ENCODE measurements at places on chromosomes 2 and 18.

- DNase-seq, result no peak
Observed at GRCh38 chr2:191983186-191983585, 136.3 kb upstream of the CAVIN2 start.

DNA sequence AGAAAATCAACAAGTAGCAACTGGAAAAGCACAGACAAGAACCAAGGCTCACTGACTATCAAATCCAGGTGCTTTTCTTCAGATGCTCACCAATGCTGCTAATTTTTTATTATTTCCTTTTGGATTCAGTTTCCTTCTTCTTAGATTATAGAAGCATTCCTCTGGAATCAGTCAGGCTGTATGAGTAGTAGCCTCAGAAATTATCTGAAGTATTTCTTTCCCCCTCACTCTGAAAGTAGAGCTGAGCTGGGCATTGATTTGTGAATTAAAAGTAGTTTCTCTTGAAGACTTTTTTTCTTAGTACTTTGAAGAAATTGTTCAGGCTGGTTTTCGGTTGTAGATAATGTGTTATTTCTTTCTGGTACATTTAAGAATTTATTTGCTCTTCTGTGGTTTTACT lies 273.7 kb downstream of the NOL4 start:
- no peak for DNase-seq

DNA sequence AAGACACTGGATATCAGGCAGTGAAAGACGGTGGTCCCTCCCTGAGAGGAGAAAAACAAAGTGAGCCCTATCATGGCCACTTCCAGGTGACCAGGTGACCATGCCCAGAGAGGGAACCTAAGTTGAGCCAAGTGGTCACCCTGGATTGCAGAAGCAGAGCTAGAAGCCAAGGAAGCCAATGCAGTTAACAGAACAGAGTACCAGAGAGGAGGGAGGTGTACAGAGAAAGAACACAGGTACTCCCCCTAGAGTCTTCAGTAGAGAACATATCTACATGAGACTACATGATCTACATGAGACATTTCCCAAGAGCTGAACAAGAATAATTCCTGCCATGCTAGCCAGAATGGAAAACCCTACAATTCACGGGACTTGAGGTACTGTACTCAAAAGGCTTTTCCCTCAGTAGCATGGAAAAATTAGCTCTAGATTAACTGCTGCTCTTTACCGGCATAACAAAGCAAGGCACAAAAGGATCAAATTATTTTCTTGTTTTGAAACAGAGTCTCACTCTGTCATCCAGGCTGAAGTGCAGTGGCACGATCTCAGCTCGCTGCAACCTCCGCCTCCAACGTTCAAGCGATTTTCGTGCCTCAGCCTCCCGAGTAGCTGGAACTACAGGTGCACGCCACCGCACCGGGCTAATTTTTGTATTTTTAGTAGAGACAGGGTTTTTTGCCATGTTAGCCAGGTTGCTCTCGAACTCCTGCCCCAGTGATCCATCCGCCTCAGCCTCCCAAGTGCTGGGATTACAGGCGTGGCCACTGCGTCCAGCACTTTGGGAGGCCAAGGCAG lies 23.5 kb downstream of the ROCK2 start:
- no peak for DNase-seq

DNA sequence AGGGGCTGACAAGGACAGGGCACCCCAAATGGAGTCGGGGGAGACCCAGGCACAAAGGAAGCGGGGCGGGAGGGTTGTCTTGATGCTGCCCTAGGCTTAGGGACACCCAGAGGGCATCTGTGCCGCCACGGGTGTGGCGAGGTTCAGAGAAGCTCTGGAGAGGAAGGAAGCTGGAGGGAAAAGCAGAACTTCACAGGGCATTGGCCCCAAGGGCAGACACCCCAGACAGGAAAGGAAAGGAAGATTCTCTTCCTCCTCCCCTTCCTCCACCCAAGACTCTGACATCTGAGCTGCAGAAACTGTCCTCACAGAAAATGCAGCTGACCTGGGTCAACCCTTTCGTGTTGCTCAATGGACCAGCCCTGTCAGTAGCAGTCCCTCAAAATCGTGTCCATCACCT lies 25.6 kb downstream of the DNMT3A start:
- no peak for DNase-seq

GRCh38 chr18:4639628-4640310 lies 184.7 kb upstream of the DLGAP1 start:
- no peak for DNase-seq

- DNase-seq, result no peak
Observed at GRCh38 chr2:7691961-7692656, 774.9 kb downstream of the RNF144A start.

DNA sequence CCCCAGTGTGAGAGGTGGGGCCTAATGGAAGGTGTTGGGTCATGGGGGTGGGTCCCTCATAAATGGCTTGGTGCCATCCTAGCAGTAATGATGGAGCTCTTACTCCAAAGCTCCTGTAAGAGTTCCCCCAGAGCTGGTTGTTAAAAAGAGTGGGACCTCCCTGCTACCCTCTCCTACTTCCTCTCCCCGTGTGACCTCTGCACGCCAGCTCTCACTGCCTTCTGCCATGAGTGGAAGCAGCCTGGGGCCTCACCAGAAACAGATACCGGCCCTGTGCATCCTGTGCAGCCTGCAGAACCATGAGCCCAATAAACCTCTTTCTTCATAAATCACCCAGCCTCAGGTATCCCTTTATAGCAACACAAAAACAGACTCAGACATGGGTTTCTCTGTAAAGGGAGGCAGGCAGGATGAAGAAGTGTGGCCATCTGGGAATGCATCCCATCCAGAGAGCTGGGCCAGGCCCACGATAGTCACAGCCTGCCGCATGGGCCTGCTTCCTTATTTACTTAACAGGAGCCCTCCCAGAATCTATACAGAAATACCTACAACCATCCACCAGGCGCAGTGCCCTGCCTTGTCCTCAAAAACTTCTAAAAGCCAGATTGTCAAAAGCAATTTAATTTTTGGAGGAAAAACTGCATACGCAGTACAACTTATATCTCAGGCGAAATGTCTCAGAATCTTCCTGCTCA lies 7.5 kb downstream of the PRLH start:
- DNase-seq, result no peak

DNA sequence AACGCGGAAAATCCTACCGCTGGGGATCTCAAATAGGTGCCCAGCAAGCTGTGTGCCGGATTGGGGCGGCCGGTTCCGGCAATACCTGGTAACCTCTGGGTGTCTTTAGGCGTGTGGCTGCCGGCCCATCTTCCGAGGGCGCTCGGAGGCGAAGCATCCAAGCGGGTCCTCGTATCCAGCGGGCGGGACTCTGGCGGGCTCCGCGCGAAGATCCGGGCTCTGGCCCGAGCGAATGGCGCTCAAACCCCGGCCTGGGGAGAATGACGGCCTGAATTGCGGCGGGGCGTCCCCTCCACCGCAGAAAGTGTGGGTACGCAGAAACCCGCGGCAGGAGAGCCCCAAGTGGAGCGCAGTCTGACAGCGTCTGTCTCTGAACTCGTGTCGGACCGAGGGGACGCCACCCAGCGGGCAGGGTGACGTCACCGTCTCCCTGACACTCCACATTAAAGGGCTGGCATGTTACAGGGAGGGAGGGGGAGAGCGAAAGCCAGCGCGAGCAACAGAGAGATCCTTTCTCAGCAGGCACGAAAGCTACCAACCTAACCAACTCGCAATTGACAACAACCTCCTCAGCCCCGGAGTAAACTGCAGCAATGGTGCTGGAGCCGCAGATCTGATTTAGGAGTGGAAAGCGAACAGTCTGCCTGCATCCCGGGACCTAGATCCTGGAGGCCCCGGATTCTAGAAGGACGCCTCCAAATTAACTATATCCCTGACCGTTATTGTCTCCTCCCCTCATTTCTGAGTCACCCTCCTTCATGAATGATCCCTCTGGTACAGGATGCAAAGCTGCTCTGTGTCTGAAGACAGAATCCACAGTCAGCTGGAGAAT lies at the start of gene SKOR2:
TSS of gene SKOR2 (minus strand) at position 372 of the 832 bp plus-strand sequence. CDS start 2,477 bp downstream, outside the sequence.
- no peak for DNase-seq

DNA sequence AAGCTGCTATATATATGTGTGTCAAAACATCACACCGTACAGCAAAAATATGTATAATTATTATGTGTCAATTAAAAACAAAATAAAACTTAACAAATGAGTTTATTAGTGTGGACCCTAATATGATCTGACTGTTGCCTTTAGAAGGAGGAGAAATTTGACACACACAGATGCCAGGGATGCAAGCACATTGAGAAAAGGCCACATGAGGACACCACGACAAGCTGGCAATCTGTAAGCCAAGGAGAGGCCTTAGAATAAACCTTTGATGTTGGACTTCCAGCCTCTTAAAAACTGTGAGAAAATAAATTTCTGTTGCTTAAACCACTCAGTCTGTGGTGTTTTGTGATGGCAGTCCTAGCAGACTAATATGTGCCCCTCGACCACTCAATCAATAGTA lies 214.7 kb downstream of the KCNS3 start:
- DNase-seq, result no peak

- no peak for DNase-seq
Observed at GRCh38 chr2:240760121-240760520, 59.9 kb downstream of the KIF1A start.

DNA sequence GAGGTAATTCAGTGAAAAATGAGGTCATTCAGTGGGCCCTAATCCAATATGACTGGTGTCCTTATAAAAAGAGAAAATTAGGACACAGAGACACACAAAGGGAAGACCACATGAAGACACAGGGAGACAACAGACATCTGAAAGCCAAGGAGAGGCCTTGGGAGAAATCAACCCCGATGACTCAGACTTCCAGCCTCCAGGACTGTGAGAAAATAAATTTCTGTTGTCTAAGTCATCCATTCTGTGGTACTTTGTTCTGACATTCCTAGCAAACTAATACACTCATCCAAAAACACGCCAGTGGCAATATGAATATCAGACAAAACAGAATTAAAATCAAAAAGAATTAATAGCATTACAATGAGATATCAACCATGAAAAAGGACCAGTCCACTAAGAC lies 303.7 kb downstream of the SS18 start:
- DNase-seq, result no peak

DNA sequence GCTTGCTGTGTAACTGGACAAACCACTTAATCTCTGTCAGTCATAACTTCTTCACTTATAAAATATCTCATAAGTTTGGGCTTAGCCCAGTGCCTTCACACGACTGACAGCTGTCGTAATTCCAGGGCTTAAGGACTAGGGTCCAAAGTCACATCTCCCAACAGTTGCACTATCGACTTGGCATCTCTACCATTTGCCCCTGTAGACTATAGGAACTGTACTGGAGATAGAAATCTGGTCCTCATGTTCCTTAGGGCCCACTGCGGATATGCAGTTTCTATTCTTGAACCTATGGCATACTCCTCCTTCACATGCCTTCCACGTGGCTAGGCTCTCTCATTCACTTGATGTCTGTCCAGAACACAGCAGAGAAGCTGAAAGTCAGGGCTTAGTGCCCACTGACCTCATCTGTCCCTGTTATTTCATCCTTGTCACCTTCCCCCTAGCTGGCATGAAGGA lies 2.7 kb downstream of the ABHD1 start:
- no peak for DNase-seq

- DNase-seq, result no peak
Observed at GRCh38 chr18:56937874-56938430, 208.9 kb upstream of the BOD1L2 start.

GRCh38 chr2:36446294-36446693 lies 90.7 kb downstream of the CRIM1 start:
- no peak for DNase-seq

GRCh38 chr2:49982871-49983270 lies 828.6 kb upstream of the FSHR start:
- no peak for DNase-seq

- DNase-seq, result no peak
Observed at GRCh38 chr2:47002480-47003381, 87.1 kb upstream of the MCFD2 start.

DNA sequence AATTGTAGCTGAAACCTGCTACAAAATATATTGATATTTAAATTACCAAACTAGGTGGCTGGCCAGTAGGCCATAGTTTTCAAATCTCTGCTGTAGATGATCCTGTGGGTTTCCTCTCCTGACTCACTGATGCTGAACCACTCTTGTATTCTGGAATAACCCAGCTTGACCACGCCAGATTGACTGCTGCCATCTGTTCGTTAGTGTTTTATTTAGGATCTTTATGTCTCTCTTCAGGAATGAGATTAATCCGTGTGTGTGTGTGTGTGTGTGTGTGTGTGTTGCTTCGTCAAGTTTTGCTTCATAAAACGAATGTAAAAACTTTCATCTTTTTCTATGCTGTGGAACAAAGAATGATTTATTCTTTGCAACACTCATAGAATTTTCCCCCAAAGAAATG lies 187.1 kb downstream of the DYSF start:
- DNase-seq, result no peak

- peak; percentile 90 for DNase-seq
Observed at GRCh38 chr2:238239863-238240756, at the start of gene HES6. Gene HES6, minus strand, starts transcription at chr2:238240038. Its CDS starts 133 bp downstream, at chr2:238239905.

DNA sequence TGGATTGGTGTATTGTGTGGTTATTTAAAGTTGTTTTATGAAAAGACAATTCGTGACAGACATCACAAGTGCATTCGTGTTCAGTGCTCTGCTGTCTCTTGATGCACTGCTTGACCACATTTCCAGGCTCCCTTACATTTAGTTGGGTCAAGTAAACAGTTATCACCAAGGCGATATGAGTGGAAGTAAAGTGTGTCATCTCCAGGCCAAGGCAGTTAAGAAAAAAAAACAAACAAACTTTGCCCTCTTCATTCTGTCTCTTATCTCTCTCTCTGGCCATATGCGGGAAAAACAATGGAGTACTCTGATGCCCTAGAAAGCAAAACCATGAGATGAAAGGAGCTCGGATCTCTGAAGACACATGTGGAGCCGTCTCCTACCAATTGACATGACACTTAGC lies 131.1 kb downstream of the DSEL start:
- no peak for DNase-seq

DNA sequence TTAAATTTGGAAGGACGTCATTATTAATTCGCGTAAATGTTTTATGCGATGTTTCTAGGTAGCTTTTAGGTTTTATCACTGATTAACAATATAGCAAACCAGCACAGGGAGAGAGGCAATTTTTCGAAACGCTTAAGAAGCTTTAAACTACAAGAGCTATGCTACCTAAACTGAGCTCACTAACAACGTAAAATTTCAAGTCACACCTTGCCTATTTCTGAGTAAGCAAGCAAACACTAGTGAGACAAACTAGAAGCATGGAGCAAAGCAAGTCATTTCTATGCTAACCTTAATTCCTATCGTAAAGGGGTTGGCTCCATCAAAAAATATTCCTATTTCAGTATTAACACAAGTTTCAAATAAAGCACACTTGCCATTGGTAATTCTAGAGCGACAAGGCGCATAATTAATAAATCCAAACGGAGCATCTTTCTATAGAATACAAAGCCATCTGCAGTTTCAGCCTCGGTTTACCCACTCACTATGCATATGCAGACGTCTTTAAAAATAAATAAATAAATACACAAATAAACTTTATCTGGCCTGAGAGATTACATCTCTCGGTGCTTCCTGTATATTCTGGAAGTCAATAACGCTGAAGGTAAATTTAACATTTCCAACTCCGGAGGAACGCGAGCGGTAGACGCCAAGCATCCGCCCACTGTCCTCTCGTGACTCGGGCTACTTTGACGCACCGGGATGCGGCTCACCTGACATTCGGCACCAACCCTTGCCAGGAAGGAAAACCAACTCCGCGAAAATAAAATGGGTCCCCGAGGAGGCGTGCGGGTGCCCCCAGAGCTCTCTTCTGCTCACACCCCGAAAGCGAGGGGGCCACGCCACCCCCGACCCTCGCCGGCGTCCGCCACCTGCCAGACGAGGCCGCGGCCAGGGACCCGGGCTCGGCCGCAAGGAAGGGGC lies 947 bp downstream of the ITSN2 start:
- peak; percentile 56 for DNase-seq

- DNase-seq, result no peak
Observed at GRCh38 chr2:239979243-239980023, 45.7 kb downstream of the NDUFA10 start.

GRCh38 chr2:100409461-100409860 lies 8.0 kb downstream of the CHST10 start:
- DNase-seq, result no peak
